Prostate gland (tissue), 2 donors: ENCODE measurements at places on chromosomes 4 and X.

DNA sequence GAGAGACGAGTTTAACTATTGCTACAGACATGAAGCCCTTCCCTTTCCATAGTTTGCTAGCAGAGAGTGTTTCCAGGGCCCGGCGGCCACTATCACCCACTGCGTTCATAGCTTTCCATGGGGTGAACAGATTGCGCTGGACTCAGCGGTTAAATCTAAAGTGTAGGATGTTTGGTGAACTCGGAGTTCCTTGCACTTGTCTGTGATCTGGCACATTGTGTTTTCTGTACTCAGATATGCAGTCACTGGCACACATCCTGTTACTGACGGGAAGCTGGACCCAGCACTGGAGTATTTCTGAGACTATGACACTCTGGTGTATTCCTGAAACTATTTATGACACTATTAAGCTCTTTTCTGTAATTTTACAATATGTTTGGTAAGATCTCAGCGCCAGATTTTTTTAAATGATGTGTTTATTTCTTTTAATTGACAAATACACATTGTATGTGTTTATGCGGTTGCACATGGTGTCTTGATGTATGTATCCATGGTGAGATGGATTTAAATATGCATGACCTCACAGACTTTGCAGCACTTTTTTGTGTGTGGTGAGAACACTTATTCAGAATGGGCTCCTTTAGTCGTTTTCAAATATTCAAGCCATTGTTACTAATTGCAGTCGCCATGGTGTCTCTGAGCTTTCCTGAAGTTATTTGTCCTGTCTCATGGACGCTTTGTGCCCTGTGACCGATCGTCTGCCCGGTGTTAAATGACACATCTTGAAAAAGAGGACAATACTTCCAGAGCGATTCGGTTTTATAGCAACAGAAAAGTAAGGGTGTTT, 14.1 kb downstream of the CD99 start:
- H3K27me3 ChIP-seq, result no peaks in the 10 kb centered on the region
- peak overlapping the region; percentile 20 for H3K27ac ChIP-seq
- peak; percentile 46 for DNase-seq
- peaks cover 27% of the 10 kb centered on the region for H3K4me1 ChIP-seq
- H3K4me3 ChIP-seq, result no peak overlapping the region

GRCh38 chrX:102720237-102721168, at the start of gene GPRASP3:
Gene GPRASP3, plus strand, starts transcription at chrX:102720743. Its CDS starts 28,253 bp downstream, at chrX:102748996.
- no peaks in the 10 kb centered on the region for H3K4me1 ChIP-seq
- H3K36me3 ChIP-seq, result no peaks in the 10 kb centered on the region
- peak within 1 kb of the TSS; percentile 29 for H3K4me3 ChIP-seq
- DNase-seq, result peak; percentile 76
- no peaks in the 10 kb centered on the region for H3K27me3 ChIP-seq

DNA sequence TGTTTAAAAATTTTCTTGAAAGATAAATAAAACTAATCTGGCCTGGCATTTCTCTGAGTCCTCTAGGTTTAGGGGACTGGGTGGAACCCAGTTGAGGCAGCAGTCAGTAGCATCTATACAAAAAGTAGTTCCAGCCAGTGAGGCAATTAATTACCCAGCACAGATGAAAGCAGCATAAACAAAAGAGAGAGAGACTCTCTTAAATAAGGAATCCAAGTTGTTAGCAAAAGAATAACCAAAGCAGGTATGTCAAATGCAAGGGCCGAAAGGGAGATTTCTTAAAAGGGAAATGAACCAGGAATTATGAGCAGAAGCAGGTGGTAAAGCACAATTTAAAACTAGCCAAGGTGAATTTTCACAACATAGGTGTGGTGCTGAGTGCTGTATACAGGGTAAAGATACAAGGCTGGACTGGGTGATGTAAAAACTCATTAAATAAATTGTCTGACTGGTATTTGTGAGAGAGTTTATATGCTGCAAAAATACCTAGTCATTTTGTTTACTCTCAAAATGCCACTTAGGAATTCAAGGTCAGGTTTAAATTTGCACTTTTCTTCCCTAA, 94.6 kb upstream of the GALNT7 start:
- no peak for DNase-seq
- no peaks in the 10 kb centered on the region for H3K27me3 ChIP-seq
- no peak overlapping the region for H3K27ac ChIP-seq
- no peaks in the 10 kb centered on the region for H3K36me3 ChIP-seq
- H3K4me1 ChIP-seq, result no peaks in the 10 kb centered on the region

DNA sequence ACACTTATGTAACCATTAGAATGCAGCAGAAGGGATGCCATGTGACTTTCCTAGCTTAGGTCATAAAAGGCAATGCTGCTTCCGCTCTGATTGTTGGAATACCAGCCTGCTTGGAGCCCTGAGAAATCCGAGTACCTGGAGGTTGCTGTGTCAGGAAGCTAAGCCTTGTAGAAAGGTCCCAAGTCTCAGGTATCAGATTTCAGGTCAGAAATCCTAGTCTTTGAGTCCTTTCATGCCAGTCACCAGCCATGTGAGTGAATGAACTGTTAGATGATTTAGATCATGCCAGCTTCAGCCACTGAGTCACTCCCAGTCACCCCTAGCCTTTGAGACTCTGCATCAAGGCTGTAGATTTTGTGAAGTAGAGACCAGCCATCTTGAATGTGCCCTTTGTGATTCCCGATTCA, 23.5 kb downstream of the RAP1GDS1 start:
- no peak for DNase-seq
- no peak overlapping the region for H3K27ac ChIP-seq
- no peaks in the 10 kb centered on the region for H3K27me3 ChIP-seq
- H3K36me3 ChIP-seq, result no peaks in the 10 kb centered on the region
- H3K4me3 ChIP-seq, result no peak overlapping the region
- H3K4me1 ChIP-seq, result no peaks in the 10 kb centered on the region

DNA sequence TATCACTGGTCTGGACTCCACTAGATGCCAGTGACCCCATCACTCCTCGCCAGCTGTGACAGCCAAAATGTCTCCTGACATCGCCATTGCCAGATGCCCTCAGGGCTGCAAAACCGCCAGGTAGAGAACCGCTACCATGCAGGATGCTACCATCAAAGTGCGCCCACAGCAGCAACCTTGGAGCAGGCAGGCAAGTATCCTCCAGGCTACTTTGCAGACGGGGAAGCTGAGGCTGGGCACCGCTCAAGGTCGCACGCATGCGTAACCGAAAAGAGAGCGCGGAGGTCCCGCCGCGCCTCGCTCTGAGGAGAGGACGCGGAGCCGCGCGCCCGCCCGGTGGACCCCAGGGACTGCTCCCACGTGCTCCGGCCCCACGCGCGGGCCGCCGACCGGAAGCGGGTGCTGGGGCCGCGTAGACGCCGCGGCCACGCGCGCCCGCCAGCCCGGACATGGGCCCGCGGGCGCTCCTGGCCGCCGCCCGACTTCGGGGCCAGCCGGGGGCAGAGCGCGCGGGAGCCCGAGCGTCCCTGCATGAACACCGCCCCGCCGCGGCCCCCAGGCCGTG, at the start of gene STS:
TSS of gene STS (plus strand) at position 300 of the 565 bp plus-strand sequence. CDS start 105,488 bp downstream, outside the sequence.
- H3K36me3 ChIP-seq, result no peaks in the 10 kb centered on the region
- H3K27me3 ChIP-seq, result no peaks in the 10 kb centered on the region
- no peaks in the 10 kb centered on the region for H3K4me1 ChIP-seq

GRCh38 chrX:27675493-27675892, 85.3 kb downstream of the DCAF8L2 start:
- no peak overlapping the region for H3K27ac ChIP-seq
- no peak for DNase-seq
- H3K36me3 ChIP-seq, result no peaks in the 10 kb centered on the region
- no peak overlapping the region for H3K4me3 ChIP-seq
- no peaks in the 10 kb centered on the region for H3K4me1 ChIP-seq

GRCh38 chrX:68043713-68044438, 389.4 kb downstream of the OPHN1 start:
- no peaks in the 10 kb centered on the region for H3K27me3 ChIP-seq
- H3K36me3 ChIP-seq, result no peaks in the 10 kb centered on the region
- no peak overlapping the region for H3K4me3 ChIP-seq
- no peak for DNase-seq
- H3K4me1 ChIP-seq, result no peaks in the 10 kb centered on the region

GRCh38 chr4:184588893-184589292, 60.4 kb downstream of the CASP3 start:
- H3K4me1 ChIP-seq, result no peaks in the 10 kb centered on the region
- no peaks in the 10 kb centered on the region for H3K27me3 ChIP-seq
- no peak for DNase-seq

- no peaks in the 10 kb centered on the region for H3K36me3 ChIP-seq
- no peaks in the 10 kb centered on the region for H3K27me3 ChIP-seq
- H3K4me1 ChIP-seq, result no peaks in the 10 kb centered on the region
- H3K4me3 ChIP-seq, result no peak overlapping the region
- DNase-seq, result no peak
Measured at GRCh38 chr4:174749091-174749490, 80.0 kb downstream of the GLRA3 start.

- H3K27me3 ChIP-seq, result no peaks in the 10 kb centered on the region
- no peaks in the 10 kb centered on the region for H3K4me1 ChIP-seq
- no peak overlapping the region for H3K4me3 ChIP-seq
- no peak overlapping the region for H3K27ac ChIP-seq
- no peak for DNase-seq
Measured at GRCh38 chr4:168475745-168476144, 4.5 kb downstream of the DDX60L start.

DNA sequence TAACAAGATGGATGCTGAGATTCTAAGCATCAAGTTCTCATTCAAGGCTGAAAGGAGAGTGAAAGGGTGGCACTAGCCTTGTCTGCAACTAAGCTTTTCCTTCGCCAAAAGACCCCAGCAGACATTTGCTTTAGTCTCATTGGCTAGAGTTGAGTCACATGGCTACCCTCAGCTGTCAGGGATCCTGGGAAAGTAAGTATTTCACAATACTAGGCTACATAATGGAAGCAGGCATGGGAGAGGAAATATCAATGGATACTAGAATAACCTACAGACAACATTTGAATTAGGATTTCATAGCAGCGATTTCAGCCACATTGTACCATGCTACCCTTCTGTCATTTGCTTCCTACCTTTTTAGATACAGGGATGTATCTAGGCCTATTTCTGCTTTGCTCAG, 29.1 kb downstream of the MAOA start:
- H3K36me3 ChIP-seq, result no peaks in the 10 kb centered on the region
- H3K4me1 ChIP-seq, result no peaks in the 10 kb centered on the region
- no peak overlapping the region for H3K4me3 ChIP-seq
- no peaks in the 10 kb centered on the region for H3K27me3 ChIP-seq
- DNase-seq, result no peak
- H3K27ac ChIP-seq, result no peak overlapping the region

DNA sequence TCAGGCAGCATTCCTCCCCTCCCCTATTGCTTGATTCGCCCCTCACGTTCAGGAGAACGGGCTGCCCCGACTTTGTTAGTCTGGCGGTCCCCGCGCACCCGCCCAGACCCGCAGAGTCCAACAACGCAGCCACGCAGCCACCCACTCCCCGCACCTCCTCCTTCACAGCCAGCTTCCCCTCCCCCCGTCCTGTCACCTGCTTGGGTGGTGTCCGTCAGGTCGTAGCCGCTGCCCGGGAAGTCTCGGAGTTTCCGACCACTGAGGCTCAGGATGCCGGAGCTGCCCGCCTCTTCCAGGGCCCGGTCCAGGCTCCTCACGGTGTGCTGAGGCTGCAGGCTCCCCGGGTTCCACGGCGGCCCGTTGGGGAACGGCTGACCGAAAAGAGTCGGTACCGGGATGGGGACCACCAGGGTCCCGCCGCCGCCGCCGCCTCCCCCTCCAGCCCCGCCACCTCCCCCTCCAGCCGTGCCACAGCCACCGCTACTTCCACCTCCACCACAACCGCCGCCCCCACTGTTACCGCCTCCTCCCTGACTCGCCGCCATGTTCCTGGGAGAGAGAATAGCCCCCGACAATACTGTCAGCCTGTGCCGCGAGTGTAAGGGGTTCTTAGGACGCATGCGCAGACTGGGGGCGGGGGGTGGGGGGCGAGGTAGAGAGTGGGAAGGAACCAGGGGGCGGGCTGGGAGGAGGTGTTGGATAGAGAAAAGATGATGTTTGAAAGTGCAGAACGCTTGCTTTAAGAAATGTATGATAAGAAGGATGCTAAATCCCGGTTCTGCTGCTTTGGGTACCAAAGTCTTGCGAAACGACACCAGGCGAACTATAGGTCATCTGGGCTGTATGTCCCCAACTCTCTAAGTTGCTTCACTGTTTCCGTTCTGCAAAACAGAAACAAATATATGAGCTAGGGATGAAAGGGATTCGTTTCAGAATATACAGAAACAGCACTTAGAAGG, at the start of gene LRCH2:
TSS of gene LRCH2 (minus strand) at position 600 of the 959 bp plus-strand sequence. CDS start at position 545, 55 bp downstream.
- peak within 1 kb of the TSS; percentile 71 for H3K27ac ChIP-seq
- H3K36me3 ChIP-seq, result no peaks in the 10 kb centered on the region
- DNase-seq, result peak; percentile 9
- H3K4me1 ChIP-seq, result no peaks in the 10 kb centered on the region
- peak within 1 kb of the TSS; percentile 45 for H3K4me3 ChIP-seq
- H3K27me3 ChIP-seq, result no peaks in the 10 kb centered on the region

DNA sequence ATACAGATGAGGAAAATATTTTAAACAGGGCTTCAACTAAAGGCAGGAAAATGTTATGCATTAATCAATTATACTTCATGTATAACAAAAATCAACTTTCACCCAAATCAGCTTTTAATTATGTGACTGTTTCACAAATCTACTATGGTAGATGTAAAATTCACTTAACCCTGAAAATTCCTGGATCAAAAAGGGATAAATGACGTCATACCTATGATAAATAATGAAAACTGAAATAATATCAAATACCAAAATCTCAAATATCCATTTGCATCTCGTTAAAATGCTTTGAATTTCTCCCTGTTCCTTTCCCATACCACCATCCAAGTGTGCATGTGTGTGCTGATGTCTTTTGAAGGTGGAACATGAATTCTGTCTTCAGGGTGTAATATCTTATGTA, 11.5 kb downstream of the S100G start:
- no peaks in the 10 kb centered on the region for H3K27me3 ChIP-seq
- H3K27ac ChIP-seq, result no peak overlapping the region
- no peaks in the 10 kb centered on the region for H3K4me1 ChIP-seq
- DNase-seq, result no peak
- no peaks in the 10 kb centered on the region for H3K36me3 ChIP-seq
- H3K4me3 ChIP-seq, result no peak overlapping the region

- H3K4me3 ChIP-seq, result no peak overlapping the region
- no peaks in the 10 kb centered on the region for H3K4me1 ChIP-seq
- no peak for DNase-seq
- H3K36me3 ChIP-seq, result no peaks in the 10 kb centered on the region
- no peak overlapping the region for H3K27ac ChIP-seq
- no peaks in the 10 kb centered on the region for H3K27me3 ChIP-seq
Measured at GRCh38 chrX:126065901-126066660, 100.0 kb downstream of the DCAF12L2 start.

- H3K27me3 ChIP-seq, result no peaks in the 10 kb centered on the region
- H3K4me1 ChIP-seq, result no peaks in the 10 kb centered on the region
- peak; percentile 12 for DNase-seq
- peak within 1 kb of the TSS; percentile 55 for H3K4me3 ChIP-seq
Measured at GRCh38 chrX:102712216-102712966, at the start of gene GPRASP2. Gene GPRASP2, plus strand, starts transcription at chrX:102712448. Its CDS starts 2,422 bp downstream, at chrX:102714870.

- no peak overlapping the region for H3K27ac ChIP-seq
- DNase-seq, result no peak
- no peaks in the 10 kb centered on the region for H3K4me1 ChIP-seq
- no peaks in the 10 kb centered on the region for H3K36me3 ChIP-seq
- no peak overlapping the region for H3K4me3 ChIP-seq
Measured at GRCh38 chrX:120690941-120691340, 61.1 kb upstream of the C1GALT1C1 start.
